ENCODE measurements at places on chromosomes 7 and 10. TPM values are rescaled to one million over a fixed set of nuclear protein-coding genes. Genes with fewer than 3 reads are reported as not detected.

NEUROG3 gene
- total RNA-seq = not detected

RBP4 gene
- not detected for total RNA-seq

VKORC1L1 gene
- total RNA-seq = 21.1 TPM

PRPS1L1 gene
- not detected for total RNA-seq

SPAG6 gene
- total RNA-seq = 0.61 TPM

RPEL1 gene
- total RNA-seq = not detected

CUZD1 gene
- 4.1 TPM for total RNA-seq

PANK1 gene
- total RNA-seq = 7.2 TPM
